ENCODE measurements at places on chromosomes 1 and 21.

GRCh38 chr1:156123356-156124196 lies 9.1 kb downstream of the LMNA start:
- peaks cover 46% of the 10 kb centered on the region for H3K4me1 ChIP-seq
- peak overlapping the region; percentile 100 for H3K27ac ChIP-seq
- DNase-seq: peak; percentile 81
- peak overlapping the region; percentile 86 for H3K4me3 ChIP-seq
- H3K27me3 ChIP-seq: no peaks in the 10 kb centered on the region
- peaks cover 3% of the 10 kb centered on the region for H3K36me3 ChIP-seq

- no peak overlapping the region for H3K27ac ChIP-seq
- no peak overlapping the region for H3K4me3 ChIP-seq
- H3K27me3 ChIP-seq: no peaks in the 10 kb centered on the region
- H3K4me1 ChIP-seq: no peaks in the 10 kb centered on the region
Observed at GRCh38 chr1:39295901-39296300, 91.4 kb downstream of the MACF1 start.

- H3K27ac ChIP-seq: no peak overlapping the region
- DNase-seq: no peak
- no peaks in the 10 kb centered on the region for H3K27me3 ChIP-seq
- H3K4me3 ChIP-seq: no peak overlapping the region
Observed at GRCh38 chr1:184931566-184931965, 42.7 kb downstream of the NIBAN1 start.

DNA sequence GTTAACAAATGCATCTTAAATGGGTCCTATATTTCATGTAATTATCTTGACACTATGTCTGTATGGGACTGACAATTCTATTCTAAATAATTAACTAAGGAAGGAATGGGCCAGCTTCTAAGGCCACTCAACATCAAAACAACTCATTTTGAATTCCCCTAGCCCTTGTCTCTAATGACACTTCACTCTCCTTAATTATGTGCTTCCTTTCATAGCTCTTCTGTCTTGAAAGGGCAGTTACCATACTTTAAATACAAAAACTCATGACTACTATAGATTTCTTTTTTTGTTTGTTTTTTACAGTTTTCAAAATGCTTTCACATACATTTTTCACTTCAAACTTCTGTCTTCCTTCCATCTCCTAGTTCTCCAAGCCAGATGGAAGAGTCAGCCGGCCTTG lies 126.1 kb upstream of the CHODL start:
- H3K36me3 ChIP-seq: no peaks in the 10 kb centered on the region
- no peaks in the 10 kb centered on the region for H3K27me3 ChIP-seq
- peaks cover 4% of the 10 kb centered on the region for H3K4me1 ChIP-seq
- no peak overlapping the region for H3K4me3 ChIP-seq
- H3K27ac ChIP-seq: no peak overlapping the region

DNA sequence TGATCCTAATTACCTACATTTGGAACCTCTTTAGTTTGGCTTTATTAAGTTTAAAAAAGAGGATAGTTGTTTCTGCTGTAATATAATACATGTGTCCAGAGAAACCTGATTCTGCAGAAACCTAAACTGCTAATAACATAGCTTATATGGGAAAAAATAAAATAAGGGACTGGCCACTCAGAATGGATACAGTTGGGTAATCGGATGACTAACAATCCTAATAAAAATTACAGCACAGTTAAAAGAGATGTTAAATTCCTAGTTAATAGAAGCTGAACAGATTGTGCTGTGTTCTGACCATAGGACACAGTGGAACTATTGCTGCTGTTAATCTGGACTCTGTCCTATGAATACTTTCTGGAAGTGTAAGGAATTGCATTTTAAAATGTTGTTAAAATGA lies 16.0 kb downstream of the ARV1 start:
- DNase-seq: no peak
- no peaks in the 10 kb centered on the region for H3K27me3 ChIP-seq
- peaks cover 33% of the 10 kb centered on the region for H3K36me3 ChIP-seq
- H3K4me1 ChIP-seq: peaks cover 7% of the 10 kb centered on the region
- no peak overlapping the region for H3K4me3 ChIP-seq

- peaks cover 18% of the 10 kb centered on the region for H3K4me1 ChIP-seq
- DNase-seq: no peak
- H3K27me3 ChIP-seq: peaks cover 9% of the 10 kb centered on the region
- no peak overlapping the region for H3K4me3 ChIP-seq
- H3K27ac ChIP-seq: no peak overlapping the region
Observed at GRCh38 chr1:209641832-209642172, 10.4 kb downstream of the LAMB3 start.

DNA sequence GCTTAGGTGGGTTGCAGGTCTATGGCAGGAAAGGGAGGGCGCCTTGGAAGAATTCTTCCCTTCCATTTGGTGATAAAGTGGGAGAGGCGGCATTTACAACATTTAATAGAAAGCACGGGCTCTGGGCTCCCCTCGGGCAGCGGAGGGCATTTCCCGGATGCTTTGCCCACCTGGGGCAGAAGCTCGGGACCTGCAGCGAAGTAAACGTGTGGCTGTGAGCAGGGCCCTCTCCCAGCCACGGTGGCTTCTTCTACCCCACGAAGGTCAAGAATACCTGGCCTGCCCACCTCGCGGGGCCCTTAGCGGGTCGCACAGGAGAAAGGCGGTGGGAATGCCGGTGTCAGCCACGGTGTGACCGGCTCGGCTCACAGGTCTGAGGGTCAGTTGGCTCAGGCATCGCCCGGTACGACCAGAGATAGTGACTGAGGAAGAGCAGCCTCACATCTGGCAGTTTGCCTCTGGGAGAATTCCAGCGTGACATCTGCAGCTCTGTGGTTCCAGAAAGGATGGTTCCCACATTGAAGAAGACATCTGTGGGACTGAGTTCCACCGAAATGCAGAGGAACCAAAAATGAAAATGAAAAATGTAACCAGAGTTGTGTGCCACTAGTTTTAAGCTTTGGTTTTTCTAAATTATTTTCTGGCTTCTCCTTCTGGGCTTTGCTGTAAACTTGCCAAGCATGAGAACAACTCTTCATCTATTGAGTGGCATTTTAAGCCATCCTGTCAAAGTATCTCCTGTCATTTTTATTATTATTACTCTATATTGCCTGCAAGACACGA lies 720 bp upstream of the F3 start:
- peaks cover 15% of the 10 kb centered on the region for H3K36me3 ChIP-seq
- peak overlapping the region; percentile 87 for H3K27ac ChIP-seq
- peak overlapping the region; percentile 93 for H3K4me3 ChIP-seq
- no peak for DNase-seq
- H3K27me3 ChIP-seq: peaks cover 19% of the 10 kb centered on the region
- H3K4me1 ChIP-seq: peaks cover 27% of the 10 kb centered on the region

GRCh38 chr1:179034720-179035119 lies 9.0 kb downstream of the FAM20B start:
- peak overlapping the region; percentile 81 for H3K27ac ChIP-seq
- H3K27me3 ChIP-seq: no peaks in the 10 kb centered on the region
- no peaks in the 10 kb centered on the region for H3K36me3 ChIP-seq
- H3K4me3 ChIP-seq: no peak overlapping the region

- no peak for DNase-seq
- H3K4me3 ChIP-seq: no peak overlapping the region
- peaks cover 3% of the 10 kb centered on the region for H3K27me3 ChIP-seq
- H3K36me3 ChIP-seq: no peaks in the 10 kb centered on the region
Observed at GRCh38 chr1:15346346-15347030, 63.2 kb upstream of the EFHD2 start.

DNA sequence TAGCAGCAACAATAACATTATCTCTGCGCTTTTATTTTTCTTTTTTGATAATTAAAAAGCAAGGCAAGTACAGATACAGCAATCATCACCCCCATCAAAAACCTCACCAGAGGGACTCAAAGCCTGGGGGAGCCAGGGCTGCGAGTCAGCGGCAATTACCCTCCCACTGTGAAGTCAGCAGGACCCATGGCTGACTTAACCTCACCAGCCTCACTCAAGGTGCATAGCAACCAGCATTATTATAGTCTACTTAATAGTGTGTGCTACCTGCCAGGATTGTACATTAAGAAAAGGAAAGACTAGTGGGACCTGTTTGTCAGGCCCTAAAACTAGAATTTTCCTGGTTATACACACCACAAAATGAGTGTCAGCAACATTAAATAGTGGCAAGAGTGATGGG lies 28.9 kb upstream of the SERBP1 start:
- no peaks in the 10 kb centered on the region for H3K36me3 ChIP-seq
- peak overlapping the region; percentile 34 for H3K27ac ChIP-seq
- no peak for DNase-seq
- peaks cover 2% of the 10 kb centered on the region for H3K27me3 ChIP-seq
- peaks cover 8% of the 10 kb centered on the region for H3K4me1 ChIP-seq

GRCh38 chr1:80645621-80646020 lies 1155.1 kb upstream of the ADGRL2 start:
- no peak for DNase-seq
- no peaks in the 10 kb centered on the region for H3K4me1 ChIP-seq
- H3K27me3 ChIP-seq: no peaks in the 10 kb centered on the region
- H3K27ac ChIP-seq: no peak overlapping the region
- no peaks in the 10 kb centered on the region for H3K36me3 ChIP-seq
- H3K4me3 ChIP-seq: no peak overlapping the region

DNA sequence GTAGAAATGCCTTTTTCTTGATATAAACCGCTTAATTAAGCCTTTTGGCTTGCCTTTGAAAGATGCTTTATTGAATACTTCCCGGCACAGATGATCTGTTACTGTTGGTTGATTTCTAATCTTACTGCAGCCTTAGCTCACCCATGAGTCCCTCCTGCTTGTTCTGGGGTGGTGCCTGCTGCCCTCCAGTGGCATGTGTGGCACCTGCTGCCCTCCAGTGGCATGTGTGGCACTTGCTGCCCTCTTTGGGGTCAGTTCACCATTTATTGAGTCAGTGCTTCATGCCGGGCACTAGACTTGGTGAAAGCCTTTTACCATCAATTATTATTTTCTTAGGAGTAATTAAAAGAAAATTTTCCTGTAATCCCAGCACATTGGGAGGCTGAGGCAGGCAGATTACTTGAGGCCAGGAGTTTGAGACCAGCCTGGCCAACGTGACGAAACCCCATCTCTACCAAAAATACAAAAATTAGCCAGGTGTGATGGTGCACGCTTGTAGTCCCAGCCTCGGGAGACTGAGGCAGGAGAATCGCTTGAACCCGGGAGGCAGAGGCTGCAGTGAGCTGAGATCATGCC lies 54.3 kb downstream of the ADARB1 start:
- H3K4me1 ChIP-seq: peaks cover 21% of the 10 kb centered on the region
- no peak for DNase-seq
- H3K36me3 ChIP-seq: no peaks in the 10 kb centered on the region
- no peak overlapping the region for H3K27ac ChIP-seq

DNA sequence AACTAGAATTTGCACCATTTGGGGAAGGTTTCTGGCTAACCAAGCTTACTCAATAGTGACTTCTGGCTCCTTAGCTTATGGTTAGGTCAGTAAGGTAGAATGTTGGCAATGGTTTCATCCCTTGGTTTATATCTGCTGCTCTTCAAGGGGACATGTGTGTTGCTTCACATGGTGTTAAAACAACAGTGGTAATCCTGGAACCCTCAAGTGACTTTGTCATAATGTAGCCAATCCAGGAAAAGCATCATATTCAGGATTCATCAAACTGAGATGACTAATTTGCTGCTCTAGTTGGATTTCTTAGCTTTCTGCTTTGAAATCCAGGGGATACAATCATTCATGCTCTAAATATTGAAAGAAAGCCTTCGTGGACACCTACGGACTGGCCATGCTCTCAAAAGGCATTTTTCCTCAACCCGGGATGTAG lies 108.7 kb downstream of the RGL1 start:
- H3K36me3 ChIP-seq: peaks cover 58% of the 10 kb centered on the region
- no peaks in the 10 kb centered on the region for H3K27me3 ChIP-seq
- peaks cover 19% of the 10 kb centered on the region for H3K4me1 ChIP-seq
- H3K27ac ChIP-seq: no peak overlapping the region
- DNase-seq: no peak

GRCh38 chr1:60573726-60574409 lies 500.3 kb upstream of the C1orf87 start:
- H3K4me3 ChIP-seq: peak overlapping the region; percentile 74
- H3K27me3 ChIP-seq: peaks cover 6% of the 10 kb centered on the region
- H3K4me1 ChIP-seq: peaks cover 21% of the 10 kb centered on the region

All from type B pancreatic cell (in vitro differentiated cells).